ENCODE measurements at places on chromosomes 5 and 9.

- no peak for DNase-seq
Measured at GRCh38 chr9:125820100-125820804, 73.1 kb downstream of the PBX3 start.

- no peak for DNase-seq
Measured at GRCh38 chr9:110008663-110009062, 199.3 kb downstream of the C9orf152 start.

DNA sequence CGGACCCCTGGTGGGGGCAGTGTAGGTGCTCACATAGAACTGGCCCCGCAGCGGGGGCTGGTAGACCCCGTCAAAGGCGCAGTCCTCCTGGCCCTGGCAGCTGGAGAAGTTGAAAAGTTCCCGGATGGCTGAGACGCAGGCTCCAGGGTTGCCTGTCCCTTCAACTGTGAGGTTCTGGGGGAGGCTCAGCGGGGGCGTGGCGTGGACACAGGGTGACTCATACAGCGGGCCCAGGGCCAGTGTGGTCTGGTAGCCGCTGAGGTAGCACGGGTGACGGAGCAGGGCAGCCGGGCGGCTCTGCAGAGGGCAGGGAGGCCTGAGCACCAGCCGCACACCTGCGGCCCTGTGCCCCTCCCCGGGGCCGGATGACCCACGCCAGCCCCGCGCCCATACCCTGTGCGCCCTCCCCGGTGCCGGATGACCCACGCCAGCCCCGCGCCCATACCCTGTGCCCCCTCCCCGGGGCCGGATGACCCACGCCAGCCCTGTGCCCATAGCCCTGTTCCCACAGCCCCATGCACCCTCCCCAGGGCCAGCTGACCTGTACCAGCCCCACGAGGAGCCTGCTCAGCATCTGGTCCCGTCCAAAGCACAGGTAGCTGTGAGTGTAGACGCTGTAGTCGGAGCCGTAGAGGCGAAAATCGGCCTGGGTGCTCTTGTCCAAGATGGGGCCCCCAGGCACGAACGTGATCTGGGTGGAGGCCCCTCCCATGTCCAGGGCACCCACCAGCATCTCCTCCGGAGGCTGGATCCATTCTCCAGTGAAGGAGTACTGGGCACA is 5.0 kb downstream of the ENTPD8 start:
- DNase-seq: no peak

GRCh38 chr5:102910240-102911226 is 155.4 kb downstream of the PAM start:
- no peak for DNase-seq
